Pons (tissue), 1 donor: ENCODE measurements at places on chromosomes 11 and 22.

GRCh38 chr22:29071261-29072045, 1.4 kb upstream of the KREMEN1 start:
- DNase-seq: no peak

DNA sequence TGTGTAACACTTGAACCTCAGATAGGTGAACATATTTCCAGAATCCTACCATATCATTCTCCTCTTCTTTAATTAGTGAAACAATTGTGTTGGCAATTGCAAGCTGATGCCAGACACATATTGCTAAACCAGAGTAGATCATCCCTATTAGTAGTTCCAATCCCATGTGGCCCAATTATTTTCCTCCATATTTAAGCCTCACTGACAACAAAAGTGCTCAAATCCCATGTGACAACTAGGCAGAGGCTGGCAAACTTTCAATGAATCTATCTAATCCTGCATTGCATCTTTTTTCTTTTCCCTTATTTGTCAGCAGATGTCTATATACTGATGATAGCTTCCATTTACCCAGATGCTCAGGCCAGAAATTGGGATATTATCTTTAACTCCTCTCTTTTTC, 90.4 kb downstream of the GRIA4 start:
- no peak for DNase-seq

- DNase-seq: peak; percentile 29
These were observed 3.0 kb downstream of the RDX start for GRCh38 chr11:110293389-110293788.

GRCh38 chr11:133406489-133406888, 125.8 kb downstream of the OPCML start:
- DNase-seq: no peak

GRCh38 chr22:20092477-20092854, 12.4 kb downstream of the DGCR8 start:
- DNase-seq: no peak

DNA sequence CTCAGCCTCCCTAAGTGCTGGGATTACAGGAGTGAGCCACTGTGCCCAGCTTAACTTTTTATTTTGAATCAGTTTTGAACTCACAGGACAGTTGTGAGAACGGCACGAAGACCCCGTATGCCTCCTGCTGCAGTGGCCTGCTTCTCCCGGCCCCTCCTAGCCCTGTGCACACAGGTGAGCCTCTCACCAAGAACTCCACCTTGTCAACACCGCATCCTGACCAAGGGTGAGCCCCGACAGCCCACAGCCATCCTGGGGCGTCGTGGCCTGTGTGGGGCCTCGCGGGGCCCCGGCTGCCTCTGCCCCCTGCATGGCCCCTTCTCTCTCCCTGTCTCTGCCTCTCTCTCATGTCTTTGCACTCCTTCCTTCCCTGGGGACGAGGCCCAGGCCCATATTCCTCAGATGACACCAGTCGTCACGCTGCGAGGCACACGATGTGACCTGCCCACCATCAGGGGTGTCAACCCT, 38.8 kb downstream of the GNB1L start:
- no peak for DNase-seq

- DNase-seq: no peak
These were observed 1378.4 kb upstream of the TENM4 start for GRCh38 chr11:80819271-80819670.

DNA sequence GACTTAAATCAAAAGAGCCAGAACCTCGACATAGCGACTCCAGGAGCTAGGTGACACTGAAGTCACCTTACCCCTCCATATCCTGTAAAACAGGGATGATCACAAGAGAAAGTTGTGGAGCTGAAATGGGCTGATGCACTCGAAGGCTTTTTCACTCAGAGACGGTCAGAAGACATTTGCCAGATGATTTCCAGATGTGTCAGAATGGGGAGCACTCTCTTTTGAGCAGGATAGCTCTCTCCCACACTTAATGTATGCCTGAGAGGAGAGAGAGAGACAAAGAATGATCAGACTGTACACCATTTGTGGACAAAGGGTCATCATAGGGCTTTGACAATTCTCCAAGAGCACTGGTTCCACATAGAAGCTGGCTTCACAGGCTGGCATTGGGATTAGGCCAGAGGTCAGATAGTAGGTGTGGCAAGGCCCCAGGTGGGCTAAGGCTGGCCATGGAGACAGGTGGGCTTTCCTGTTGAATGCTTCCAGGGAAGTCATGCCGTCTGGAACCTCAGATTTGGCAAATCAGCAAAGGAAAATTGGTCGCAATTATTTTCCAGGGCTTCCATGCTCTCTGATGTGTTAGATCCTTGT, 42.3 kb upstream of the ETS1 start:
- no peak for DNase-seq
